ENCODE measurements at places on chromosomes 1 and 21.

GRCh38 chr1:3578906-3579305, 32.4 kb downstream of the MEGF6 start:
- no peak for DNase-seq

DNA sequence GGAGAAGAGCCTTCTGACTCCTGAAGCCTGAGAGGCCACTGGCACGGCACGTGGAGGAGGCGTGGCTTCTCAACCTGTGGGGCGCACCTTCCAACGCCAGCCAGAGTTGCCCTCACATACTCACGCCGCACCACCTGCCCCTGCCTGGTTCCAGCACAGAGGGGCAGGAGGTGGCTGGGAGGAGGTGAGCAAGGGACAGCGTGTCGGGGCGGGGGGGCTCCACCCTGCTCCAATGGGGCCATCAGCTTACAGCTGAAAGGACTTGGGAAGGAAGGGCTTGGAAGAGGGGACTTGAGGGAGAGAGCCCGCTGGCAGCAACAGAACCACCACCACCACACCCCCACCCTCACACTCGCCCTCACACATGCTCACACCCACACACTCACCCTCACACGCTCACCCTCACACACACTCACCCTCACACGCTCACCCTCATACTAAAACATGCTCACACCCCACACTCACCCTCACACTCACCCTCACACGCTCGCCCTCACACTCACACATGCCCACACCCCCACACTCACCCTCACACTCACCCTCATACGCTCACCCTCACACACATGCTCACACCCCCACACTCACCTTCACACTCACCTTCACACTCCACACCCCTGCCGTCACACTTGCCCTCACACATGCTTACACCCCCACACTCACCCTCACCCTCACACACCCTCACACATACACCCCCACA, 41.6 kb upstream of the EDN2 start:
- no peak for DNase-seq

GRCh38 chr1:23449958-23450357, 25.4 kb upstream of the TCEA3 start:
- no peak for DNase-seq

- DNase-seq, result no peak
These were observed 226.3 kb downstream of the SETD4 start for GRCh38 chr21:35833991-35834390.

DNA sequence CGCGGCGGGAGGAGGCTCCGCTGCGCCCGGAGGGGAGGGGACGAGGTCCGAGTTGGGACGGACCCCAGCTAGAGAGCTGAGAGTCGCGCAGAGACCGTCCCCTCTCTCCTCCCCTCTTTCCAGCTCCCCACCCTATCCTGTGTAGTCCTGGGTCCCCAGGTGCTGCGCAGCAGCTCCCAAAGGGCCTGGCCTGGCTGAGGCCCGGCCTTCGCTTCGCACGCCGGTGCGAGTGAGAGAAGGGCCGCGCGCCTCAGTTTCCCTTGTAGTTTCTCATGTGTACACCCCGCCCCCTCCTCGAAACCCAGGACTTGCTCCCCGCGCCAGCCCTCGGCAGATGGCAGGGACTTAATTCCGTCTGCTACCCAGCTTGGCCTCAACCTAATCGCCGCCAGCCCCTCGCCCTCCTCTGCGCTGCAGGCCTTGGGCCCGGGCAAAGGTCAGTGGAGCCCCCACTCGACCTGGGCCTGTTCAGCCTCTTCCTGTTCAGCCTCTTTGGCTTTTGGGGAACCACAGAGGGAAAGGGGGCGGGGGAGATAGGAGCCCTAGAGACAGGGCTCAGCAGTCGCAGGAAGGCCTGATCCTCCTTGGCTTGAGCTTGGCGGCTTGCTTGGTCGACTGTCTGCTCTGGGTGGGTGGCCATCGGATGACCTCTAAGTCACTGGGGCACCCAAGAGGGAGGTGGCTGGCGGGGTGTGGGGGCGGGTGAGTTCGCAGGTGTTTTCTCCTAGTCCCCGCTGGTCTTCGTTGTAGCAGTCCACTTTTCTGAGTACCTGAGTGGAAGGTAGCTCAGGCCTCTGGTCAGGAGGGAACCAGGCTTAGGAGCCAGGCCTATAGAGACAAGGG, 1.0 kb downstream of the ZNF687 start:
- DNase-seq, result no peak

DNA sequence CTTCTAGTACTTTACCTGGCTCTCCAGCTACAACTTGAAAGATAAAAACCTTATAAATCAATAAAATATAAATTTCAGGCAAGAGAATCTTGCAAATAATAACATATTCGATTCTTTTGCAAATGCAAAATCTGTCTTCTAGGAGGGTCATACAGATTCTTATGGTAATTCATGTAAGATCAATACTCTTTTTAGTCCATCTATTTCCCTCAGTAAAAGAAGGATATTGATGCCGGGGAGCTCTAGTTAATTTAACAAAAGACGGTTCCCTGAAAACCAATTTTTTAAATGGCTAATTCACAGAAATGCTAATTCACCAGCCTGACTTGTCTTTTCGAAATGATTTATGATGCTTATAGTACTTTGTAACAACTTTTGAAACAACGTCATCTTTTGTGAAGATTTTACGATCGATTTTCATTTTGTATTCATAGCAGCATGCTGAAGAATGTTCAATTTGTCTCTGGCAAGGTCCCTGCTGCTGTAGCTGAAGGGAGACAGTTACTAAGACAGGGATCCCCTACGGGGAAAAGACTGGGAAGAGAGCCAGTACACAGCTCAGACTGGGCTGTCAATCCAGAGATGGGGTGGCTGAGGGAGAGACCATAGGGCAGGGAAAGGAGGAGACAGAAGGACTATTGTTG, 90.6 kb upstream of the SPAG17 start:
- no peak for DNase-seq

DNA sequence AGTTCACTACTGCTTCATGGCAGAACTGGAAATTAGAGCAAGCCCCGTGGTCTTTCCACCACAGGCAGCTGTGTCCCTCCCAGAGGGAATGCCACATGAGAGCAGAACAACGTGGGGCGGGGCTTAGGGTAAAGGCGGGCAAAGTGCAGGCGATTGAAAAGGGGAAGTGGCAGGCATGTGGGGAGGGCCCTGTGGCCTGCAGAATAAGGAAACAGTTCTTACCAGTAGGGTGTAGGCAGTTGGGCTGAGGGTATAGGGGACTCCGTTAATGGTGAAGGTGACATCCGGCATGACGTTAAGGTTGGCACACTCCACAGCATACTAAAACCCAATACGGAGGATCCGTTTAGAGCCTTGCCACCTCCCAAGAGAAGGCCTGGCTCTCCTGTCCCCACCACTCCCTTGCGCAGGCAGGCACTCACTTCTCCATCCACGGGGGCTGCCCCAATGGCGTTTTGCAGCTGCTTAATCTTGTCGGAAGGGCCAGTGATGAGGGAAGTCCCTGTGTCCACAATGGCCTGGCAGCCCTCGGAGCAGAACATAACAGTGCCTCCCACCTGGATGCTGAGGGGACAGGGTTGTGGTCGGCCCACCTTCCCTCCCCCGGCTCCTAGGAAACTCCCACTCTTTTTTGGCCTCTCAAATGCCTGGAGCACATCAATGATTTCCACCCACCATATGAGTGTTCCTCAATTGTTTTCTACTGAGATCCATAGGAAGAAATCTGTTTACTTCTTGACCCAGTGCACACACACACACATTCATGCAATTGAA, 9.1 kb upstream of the RAB7B start:
- DNase-seq, result no peak

GRCh38 chr1:87100271-87100670, 185.8 kb downstream of the HS2ST1 start:
- DNase-seq, result no peak

DNA sequence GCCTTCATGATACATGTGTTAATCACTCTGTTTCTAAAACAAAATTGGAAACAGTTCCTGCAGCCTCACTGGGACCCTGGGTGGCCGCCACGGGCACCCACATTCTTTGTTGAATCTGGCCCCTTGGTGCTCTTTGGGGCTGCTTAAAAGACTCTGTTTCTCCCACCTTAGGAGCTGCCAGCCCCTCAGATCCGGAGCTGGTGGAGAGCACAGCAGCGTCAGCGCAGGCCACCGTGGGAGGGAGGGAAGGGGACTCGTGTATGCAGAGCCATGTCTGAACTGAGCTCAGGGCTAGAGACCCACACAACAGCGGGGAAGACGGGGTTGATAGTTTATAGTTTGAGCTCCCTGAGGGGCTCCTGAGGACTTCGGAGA, 121.2 kb downstream of the CNIH3 start:
- no peak for DNase-seq

- DNase-seq, result no peak
These were observed 64.2 kb upstream of the CYYR1 start for GRCh38 chr21:26637201-26637745.

- no peak for DNase-seq
These were observed 86.5 kb upstream of the KAZN start for GRCh38 chr1:14511796-14512585.

DNA sequence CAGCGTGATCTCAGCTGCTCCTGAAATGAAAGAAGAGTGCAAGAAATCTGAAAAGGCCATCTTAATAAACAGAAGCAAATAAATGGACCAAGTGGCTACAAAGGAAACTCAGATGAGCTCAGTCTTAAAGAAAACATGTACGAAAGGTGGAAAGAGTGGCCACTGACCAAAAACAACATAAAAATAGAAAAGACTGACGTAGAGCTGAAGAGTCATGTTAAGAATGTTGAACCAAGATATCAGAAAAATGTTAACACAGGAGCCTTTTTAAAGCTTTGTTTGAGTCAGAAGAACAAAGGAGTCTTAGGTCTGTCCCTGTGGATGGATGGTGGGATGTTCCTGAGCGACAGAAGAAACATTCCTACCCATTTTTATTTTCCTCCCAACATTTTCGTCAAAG, 30.8 kb upstream of the ZNF648 start:
- no peak for DNase-seq

DNA sequence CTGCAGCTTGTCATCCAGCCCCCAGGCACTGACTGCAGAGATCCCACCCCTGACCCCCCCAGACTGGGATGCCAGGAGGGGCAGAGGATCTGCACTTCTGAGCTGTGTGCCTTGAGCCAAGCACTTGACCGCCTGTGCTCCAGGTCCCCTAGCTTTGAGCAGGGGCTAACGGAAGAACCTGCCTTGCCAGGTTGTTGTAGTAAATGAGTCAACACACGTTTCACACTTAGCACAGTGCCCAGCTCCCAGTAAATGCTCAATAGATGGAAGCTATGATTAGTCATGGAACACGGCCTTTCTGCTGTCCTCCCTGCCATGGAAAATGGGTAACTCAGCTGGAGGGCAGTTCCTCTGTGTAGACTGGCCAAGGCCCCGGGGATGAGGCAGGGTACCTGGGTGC, 24.1 kb downstream of the IFFO2 start:
- DNase-seq, result no peak

DNA sequence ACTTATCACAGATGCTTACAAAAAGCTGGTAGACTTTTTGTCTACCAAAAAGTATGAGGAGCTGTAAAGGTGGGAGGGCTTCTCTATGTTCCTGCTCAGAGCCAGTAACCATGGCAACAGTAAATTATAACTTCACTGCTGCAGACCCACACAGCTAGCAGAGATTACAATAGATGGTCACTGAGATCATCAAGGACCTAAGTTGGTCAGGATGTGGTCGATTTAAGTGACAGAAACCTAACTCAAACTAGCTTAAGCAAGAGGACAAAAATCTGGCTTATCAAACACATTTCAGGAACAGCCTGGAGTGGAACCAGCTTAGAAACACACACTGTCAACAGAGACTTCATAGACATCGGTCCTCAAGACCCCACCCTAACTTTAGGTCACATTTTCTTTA, 113.4 kb upstream of the ATP1A1 start:
- DNase-seq, result no peak

GRCh38 chr1:200861937-200862647, 10.7 kb upstream of the GPR25 start:
- no peak for DNase-seq

- DNase-seq, result no peak
These were observed 266.5 kb upstream of the USP24 start for GRCh38 chr1:55481634-55482033.

DNA sequence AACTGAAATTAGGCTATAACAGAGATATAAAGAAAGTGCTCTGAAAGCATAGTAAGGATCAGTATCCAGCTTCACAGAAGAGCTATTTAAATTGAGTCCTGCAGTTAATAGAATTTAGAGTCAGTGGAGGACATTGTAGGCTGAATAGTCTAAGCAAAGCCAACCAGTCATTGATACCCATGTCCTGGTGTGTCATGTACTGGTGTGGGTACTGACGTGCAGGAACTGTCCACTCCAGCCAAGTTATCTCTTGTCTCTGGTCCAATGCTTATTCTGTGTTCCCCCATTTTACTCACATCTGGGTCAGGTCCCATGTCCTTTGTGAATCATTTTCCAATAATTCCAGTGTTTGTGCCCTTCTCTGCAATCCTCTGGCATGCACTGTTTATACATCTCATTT, 90.0 kb downstream of the MACF1 start:
- no peak for DNase-seq

- DNase-seq, result no peak
These were observed 346.9 kb upstream of the DAB1 start for GRCh38 chr1:57770772-57771171.

- no peak for DNase-seq
These were observed 18.4 kb downstream of the MTX1 start for GRCh38 chr1:155226910-155227260.

DNA sequence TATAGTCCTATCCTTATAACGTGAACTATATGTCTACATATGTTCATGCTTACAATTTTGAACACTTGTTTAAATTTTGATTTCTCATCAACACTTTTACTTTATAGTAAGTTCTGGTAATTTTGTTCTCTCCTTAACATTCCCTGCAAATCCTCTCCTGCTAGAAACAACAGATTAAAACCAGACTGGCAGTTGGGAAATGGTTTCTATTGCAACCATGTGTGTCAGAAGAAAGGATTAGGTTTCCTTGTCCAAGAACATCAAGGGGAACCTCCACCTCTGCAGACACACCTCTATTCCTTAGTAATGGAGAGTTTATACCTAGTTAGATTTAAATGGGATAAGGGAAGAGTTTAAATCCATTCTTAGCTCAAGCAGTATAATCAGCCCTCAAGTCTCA, 3.3 kb upstream of the WARS2 start:
- DNase-seq, result no peak

DNA sequence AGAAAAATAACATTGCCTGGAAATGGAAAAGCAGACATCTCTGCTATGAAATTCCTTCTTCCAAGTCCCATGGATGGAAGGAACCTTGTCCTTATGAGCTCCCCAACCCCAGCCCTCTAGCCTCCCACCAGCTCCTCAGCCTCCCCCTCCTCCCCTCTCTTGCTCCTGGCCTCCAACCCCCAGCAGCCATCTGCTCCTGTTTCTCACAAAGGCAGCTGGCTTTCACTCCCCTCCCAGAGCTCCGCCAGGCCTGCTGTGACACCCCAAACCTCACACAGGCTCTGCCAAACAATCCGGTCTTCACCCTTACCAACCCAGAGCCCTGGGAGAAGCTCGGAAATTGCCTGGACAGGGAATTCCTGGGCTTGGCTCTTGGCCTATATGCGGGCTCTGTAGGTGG, 69.2 kb downstream of the KLHDC7A start:
- DNase-seq, result no peak

- no peak for DNase-seq
These were observed 321.2 kb downstream of the VAV3 start for GRCh38 chr1:107643766-107644165.

GRCh38 chr21:36628761-36629460, 70.0 kb upstream of the SIM2 start:
- DNase-seq, result no peak

- DNase-seq, result no peak
These were observed 58.5 kb downstream of the TENT5C start for GRCh38 chr1:117664314-117664713.

- no peak for DNase-seq
These were observed 176.8 kb upstream of the SAMSN1 start for GRCh38 chr21:14722841-14723483.

GRCh38 chr1:30765556-30766434, 8.2 kb upstream of the LAPTM5 start:
- DNase-seq, result no peak

Measured in HS-27A (cell line).